ENCODE measurements at places on chromosomes 1 and 21.

GRCh38 chr21:27189870-27190269 is 223.0 kb upstream of the ADAMTS5 start:
- DNase-seq: no peak

- DNase-seq: no peak
Observed at GRCh38 chr1:159207774-159208173, 3.1 kb downstream of the ACKR1 start.

DNA sequence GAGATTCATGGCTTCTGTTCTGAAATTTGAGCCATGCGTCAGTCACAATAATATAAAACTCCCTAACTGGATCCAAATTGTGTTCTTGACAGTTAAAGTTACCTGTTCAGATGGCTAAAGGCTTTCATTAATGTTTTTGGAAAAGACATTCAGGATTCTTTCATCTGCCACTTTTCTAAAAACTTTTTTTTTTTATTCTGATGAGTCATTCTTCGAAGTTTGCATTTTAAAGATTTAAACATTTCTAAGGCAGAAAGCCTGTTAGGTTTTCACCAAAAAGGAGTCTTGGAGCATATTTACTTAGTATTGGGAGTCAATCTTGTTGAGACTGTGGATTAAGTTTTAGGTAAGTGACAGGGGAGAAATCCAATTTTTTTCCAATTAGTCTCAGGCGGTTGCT is 18.9 kb upstream of the SDC3 start:
- no peak for DNase-seq

DNA sequence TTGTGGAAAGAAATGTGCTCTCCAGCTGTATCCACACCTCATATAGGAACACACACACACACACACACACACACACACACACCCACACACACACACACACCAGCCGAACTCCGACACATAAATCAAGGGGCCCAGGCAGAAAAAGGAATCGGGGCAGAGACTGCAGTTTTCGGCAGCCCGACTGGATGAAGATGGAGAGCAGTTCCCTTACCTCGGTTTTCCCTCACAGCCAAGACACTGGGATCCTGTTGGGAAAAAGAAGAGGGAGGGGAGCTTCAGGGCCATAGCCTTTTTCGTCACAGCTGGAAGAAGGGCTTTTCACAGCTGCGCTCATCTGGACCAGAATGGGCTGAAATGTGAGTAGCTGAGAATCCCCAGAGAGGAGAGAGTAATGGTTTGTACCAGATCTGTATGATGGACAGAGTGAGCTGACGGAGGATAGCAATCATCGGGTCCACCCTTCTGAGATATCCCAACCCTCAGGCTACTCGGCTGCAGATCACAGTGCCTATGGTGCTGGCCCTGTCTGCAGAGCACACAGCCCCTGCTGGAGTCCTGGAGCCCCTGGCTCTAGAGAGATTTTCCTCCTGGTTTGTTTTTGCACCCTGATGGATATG is 37.7 kb downstream of the PIK3C2B start:
- no peak for DNase-seq

- DNase-seq: no peak
Observed at GRCh38 chr1:227733751-227734545, 1.2 kb downstream of the JMJD4 start.

- DNase-seq: no peak
Observed at GRCh38 chr1:17763995-17764394, 8.9 kb downstream of the ACTL8 start.

DNA sequence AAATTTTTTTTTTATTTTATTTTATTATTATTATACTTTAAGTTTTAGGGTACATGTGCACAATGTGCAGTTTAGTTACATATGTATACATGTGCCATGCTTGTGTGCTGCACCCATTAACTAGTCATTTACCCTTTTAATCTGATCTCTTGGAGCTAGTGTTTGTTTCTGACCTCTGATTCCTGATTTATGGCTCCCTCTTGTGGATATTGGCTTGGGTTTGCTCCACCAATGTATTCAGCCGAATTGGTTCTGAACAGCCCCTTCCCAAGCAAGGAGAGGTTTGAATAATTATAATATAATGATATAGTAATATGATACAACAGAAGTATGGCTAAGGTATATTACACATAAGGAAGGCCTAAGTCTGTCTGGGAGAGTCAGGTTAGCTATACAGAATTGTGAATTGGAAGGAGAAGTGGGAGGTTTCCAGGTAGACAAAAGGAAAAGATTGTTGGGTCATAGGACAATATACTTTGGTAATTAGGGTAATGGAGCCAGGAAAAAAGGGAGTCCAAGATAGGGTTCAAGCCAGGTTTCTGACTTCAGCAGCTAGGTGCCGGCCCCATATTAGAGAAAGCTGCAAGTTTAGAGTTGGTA is 53.1 kb upstream of the HMCN1 start:
- DNase-seq: no peak

GRCh38 chr1:65470766-65471165 is 50.3 kb downstream of the LEPR start:
- no peak for DNase-seq

- DNase-seq: no peak
Observed at GRCh38 chr1:179351281-179351680, 14.5 kb upstream of the AXDND1 start.
